ENCODE measurements at places on chromosomes 6 and 20.

DNA sequence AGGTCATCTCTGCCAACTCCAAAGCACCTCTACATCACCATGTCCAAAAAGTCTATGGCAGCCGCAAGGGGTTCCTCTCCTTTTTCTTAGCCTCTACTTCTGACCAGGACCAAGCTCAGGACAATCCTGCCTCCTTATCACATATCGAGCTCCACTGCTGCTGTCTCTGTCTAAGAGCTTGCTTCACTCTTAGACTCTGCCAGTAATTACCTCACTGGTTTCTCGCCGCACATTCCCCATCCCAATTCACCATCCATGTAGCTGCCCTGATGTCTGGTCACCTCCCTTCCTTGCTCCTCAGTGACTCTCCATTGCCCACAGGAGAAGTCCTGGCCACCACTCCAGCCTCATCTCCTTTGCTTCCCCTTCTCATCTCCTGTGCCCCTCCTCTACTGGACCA is 24.1 kb upstream of the PI16 start:
- no peak for DNase-seq

DNA sequence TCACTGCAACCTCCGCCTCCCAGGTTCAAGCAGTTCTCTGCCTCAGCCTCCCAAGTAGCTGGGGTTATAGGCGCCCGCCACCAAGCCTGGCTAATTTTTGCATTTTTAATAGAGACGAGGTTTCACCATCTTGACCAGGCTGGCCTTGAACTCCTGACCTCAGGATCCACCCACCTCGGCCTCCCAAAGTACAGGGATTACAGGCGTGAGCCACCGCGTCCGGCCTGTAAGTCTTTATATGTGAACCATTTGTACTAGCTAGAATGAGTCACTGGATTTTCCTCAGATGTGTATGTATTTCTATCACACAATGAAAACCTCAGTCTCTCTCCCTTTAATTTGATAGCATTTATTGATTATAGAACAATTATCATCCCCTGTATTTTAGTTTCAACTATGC is 34.0 kb downstream of the ITCH start:
- no peak for DNase-seq

DNA sequence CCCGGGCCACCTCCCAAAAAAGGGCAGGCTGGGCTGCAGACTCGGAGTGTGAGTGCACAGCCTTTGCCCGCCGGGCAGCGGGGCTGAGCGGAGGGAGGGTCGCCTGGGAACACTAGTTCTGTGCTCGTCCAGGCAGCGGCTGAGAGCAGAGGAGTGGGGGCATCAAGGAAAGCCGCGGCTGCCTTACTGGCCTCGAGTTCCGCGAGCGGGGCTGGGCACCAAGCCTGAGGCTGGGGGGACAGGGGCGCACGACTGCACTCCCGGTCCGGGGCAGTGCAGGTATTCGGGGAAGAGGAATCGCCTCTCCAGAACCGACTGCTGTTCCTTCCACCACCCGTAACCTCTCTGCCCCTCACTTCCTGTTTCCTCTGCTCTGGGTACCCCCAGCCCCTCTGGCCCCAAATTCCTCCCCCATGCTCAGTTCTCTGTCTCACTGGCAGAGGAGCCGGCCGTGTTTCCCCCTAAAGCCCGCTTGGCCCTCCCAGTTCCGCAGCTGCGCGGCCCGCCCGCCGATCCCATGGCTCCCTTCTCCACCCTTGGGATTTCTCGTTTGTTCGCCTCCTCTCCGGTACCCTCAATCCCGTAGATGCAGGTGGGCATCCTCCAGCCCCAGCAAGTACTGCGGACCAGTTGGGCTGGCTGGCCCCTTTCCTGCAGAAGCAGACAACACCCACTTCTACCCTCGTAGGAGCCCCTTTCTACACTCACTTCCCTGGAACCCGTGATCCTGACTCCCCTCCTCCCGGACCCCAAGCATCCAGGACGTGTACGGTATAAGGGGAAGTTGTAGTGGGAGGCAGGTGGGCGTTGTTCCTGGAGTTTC is 5.1 kb downstream of the RING1 start:
- DNase-seq = peak; percentile 70

GRCh38 chr6:128725271-128726233 is 157.4 kb upstream of the LAMA2 start:
- DNase-seq = peak; percentile 58

- no peak for DNase-seq
Observed at GRCh38 chr20:59247731-59248684, 52.4 kb upstream of the EDN3 start.

- DNase-seq = no peak
Observed at GRCh38 chr6:583116-583515, 73.8 kb downstream of the HUS1B start.

DNA sequence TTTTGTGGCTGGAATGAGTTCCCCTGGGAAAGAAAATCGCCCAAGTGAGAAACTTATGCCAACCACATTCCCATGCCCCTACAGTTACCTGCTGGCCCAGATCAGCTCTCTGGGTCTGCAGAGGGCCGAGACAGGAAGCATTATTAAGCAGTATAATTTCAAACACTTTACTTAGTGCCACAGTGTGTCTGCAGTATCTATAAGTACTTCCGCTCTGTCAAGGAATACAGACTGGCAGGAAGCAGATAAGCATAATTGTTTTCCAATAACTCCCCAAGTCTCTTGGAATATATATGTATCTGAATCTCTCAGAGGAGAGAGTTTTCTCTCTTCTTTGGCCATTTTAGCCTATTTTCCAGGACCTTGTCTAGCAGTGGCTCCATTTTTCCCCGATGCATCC is 24.9 kb downstream of the SAYSD1 start:
- DNase-seq = no peak

DNA sequence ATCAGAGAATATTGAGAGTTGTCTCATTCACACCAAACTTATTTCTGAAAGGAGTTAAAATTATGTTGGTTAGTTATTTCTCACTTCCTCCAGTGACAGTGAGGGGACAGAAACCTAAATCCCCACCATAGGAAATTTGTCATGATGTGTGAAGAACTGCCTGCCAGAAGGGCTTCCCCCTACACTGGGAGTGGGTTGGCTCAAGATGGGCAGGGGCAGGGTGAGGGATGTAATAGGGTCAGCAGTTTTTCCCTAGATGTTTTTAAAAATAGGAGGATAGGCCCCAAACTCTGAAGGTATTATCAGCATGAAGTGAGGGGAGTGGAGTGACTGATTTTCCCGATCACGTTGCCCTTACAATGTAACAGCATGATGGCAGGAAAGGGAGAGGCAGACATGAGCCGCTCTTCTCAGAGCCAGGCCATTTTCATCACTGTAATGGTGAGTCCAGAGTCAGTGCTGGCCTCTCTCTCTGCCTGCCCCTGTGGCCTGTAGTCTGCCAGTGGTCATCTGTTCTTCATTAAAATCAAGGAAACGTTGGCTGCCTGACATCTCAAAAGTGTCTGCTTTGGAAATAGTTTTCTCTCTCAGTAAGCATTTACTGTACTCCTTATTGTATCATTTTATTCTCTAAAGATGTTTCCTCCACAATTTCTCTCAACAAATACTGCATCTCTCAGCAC is 59.8 kb upstream of the SYNJ2 start:
- no peak for DNase-seq

Measured in sciatic nerve (tissue), 2 donors.